ENCODE measurements at places on chromosomes 6 and 20.

DNA sequence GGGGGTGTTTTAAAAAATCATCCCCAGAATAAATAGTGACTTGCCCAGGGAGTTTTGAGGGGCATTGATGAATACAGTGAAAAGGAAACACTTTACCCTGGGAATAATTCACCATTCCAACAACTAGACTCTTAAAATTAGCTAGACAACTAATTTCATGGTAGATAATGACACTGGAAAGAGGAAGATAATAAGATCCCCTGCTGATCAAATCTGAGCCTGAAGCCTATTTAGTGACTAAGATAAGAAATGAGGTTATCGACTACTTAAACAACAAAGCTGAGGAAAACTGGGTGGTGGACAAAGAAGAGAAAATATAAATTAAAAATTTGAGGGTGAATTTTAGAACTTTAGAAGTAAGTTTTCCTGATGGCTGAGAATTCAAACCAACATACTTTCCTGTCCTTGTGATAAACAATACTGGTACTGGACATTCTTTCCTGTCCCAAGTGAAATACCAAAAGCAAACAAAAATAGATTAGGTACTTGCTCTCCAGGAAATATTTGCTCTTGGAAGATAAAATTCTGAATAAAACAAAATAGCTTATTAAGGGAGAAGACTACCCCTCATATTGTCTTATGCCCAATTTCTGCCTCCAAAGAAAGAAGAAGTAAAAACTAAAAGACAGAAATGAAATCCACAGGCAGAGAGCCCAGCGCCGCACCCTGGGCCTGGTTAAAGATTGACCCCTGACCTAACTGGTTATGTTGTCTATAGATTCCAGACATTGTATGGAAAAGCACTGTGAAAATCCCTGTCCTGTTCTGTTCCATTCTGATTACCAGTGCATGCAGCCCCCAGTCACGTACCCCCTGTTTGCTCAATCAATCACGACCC lies 64.0 kb upstream of the ADGRF4 start:
- no peak for DNase-seq

- no peak for DNase-seq
These were observed 72.5 kb downstream of the ANKS1A start for GRCh38 chr6:34961574-34961973.

GRCh38 chr20:12201289-12201991 lies 283.7 kb downstream of the BTBD3 start:
- DNase-seq, result no peak

- no peak for DNase-seq
These were observed 324.2 kb downstream of the TPBG start for GRCh38 chr6:82687855-82688254.

DNA sequence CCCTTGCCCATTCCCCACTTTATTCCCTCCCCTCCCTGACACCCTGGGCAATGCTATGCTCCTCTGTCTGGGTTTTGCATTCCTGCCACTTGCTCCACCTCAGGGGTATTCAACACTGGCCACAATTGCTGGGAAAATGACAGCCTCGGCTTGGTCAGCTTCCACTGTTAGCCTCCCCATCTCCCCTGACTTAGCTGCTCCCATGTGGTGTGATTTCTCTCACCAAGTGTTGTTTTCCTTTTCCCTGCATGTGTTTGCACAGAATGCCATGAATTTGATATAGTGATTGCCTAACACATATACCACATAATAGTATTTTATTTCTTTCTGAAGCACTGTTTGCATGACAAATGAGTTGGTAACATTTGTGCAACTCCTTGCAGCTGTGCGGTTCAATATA lies 1.4 kb upstream of the LEMD2 start:
- no peak for DNase-seq

GRCh38 chr6:37942606-37943376 lies 123.3 kb downstream of the ZFAND3 start:
- no peak for DNase-seq

DNA sequence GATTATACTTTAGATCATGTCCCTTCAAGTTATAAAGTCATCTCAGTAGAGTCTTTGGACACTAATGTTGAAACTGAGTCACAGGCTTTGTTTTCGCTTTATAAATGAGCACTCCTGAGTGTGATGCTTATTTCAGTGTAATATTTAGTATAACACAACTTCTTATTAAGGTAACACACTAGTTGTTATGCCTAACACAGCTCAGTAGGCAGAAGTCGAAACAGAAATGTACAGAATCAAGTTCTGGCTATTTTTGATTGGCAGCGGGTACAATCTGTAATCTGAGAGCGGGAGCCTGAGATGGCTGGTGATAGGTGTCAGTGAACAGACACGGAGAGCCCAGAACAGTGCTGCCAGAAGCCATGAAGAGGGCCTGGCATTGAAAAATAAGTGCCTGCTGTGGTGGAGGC lies 11.4 kb downstream of the HECA start:
- DNase-seq, result no peak

- no peak for DNase-seq
These were observed 125.3 kb downstream of the PREX1 start for GRCh38 chr20:48702455-48702913.
